ENCODE measurements at places on chromosomes 12 and 14.

GRCh38 chr14:100904307-100905087, 975 bp upstream of the RTL1 start:
- H3K4me1 ChIP-seq, result peaks cover 2% of the 10 kb centered on the region
- H3K36me3 ChIP-seq, result no peaks in the 10 kb centered on the region
- H3K27me3 ChIP-seq, result peaks cover 6% of the 10 kb centered on the region
- H3K4me3 ChIP-seq, result peak overlapping the region; percentile 40
- DNase-seq, result no peak
- no peak overlapping the region for H3K27ac ChIP-seq

DNA sequence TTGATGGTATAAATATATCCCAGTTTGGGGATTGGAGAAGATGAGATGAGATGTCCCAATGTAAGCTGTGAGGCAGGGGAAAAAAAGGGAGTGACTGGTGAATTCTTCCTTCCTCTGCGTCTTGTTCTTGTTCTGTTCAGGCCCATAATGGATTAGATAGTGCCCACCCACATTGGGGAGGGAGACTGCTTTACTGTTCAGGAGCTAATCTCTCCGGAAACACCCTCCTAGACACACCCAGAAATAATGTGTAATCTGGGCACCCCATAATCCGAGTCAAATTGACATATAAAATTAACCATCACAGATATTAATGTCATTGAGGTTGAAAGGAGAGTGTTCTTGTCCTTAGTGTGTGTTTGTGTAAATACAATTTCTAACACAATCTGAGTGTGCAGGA, 29.3 kb downstream of the ETV6 start:
- no peaks in the 10 kb centered on the region for H3K36me3 ChIP-seq
- H3K4me1 ChIP-seq, result no peaks in the 10 kb centered on the region
- no peak overlapping the region for H3K27ac ChIP-seq
- no peak overlapping the region for H3K4me3 ChIP-seq
- no peaks in the 10 kb centered on the region for H3K27me3 ChIP-seq

DNA sequence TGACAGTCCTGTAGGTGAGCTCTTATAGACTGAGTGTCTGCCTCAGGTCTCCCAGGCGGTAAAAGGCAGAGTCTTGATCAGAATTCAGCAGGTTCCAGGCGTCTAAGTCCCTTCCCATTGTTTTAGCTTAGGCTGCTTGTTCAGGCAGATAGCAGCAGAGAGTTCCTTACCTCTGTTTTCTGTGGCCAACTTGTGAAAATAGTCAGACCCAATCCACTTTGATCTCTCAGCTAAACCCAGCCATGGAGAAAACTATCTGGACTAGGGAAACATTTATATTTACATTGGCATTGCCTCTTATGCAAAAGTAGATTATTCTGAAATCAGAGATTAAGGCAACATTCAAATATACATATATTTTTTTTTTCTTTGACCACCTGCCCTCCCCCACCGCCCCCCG, 21.4 kb downstream of the CCDC62 start:
- H3K4me1 ChIP-seq, result no peaks in the 10 kb centered on the region
- H3K27ac ChIP-seq, result no peak overlapping the region
- no peak for DNase-seq
- no peak overlapping the region for H3K4me3 ChIP-seq
- H3K36me3 ChIP-seq, result no peaks in the 10 kb centered on the region

DNA sequence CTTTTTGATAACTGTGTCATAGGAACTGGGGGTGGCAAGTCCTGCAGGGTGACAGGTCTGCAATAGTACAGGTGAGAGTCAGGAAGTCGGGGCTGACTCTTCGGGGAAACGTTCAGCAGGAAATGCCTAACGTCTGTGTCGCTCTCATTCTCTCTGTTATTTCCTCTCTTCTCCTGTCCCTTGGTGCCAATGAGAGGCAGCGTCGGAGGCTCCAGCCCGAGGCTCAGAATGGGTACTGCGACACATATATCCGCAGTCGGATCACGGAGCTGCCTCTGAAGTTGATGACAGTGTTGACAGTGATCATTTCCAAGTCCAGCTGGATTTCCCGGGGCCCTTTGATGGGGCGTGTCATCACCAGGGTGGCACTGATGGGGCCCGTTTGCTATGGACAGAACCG, 2.7 kb upstream of the TC2N start:
- H3K4me3 ChIP-seq, result no peak overlapping the region
- H3K27me3 ChIP-seq, result no peaks in the 10 kb centered on the region
- DNase-seq, result no peak

- DNase-seq, result no peak
- no peak overlapping the region for H3K4me3 ChIP-seq
- H3K4me1 ChIP-seq, result no peaks in the 10 kb centered on the region
Measured at GRCh38 chr14:60222820-60223219, 26.2 kb upstream of the PPM1A start.

- no peaks in the 10 kb centered on the region for H3K27me3 ChIP-seq
- H3K27ac ChIP-seq, result no peak overlapping the region
- no peak for DNase-seq
- H3K4me1 ChIP-seq, result no peaks in the 10 kb centered on the region
Measured at GRCh38 chr12:60194678-60195077, 598.8 kb downstream of the SLC16A7 start.

GRCh38 chr14:64324461-64324860, 30.3 kb upstream of the ESR2 start:
- H3K36me3 ChIP-seq, result no peaks in the 10 kb centered on the region
- no peak overlapping the region for H3K27ac ChIP-seq
- H3K4me1 ChIP-seq, result no peaks in the 10 kb centered on the region
- no peak overlapping the region for H3K4me3 ChIP-seq
- no peak for DNase-seq

GRCh38 chr12:116599285-116600136, 40.3 kb downstream of the MAP1LC3B2 start:
- no peaks in the 10 kb centered on the region for H3K27me3 ChIP-seq
- no peak overlapping the region for H3K4me3 ChIP-seq

DNA sequence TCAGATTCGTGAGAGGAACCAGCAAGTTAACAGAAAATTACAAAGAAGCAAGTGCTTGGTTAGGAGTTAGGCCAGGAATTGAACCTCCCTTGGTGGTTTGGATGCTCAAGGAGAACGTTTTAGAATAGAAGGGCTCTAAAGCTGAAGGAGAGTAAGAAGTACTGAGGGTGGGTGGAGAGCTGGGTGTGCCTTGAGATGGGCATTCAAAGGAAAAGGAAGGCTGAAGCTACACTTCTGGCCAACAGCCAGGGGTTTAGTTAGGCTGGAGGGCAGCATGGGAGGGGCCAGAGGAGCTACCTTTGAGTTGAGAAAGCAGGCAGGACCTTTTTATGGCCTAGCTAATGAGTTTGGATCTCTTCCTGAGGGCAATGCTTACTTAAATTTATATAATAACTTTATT, 421.2 kb downstream of the CCDC91 start:
- no peak for DNase-seq
- no peaks in the 10 kb centered on the region for H3K27me3 ChIP-seq
- peaks cover 1% of the 10 kb centered on the region for H3K4me1 ChIP-seq
- no peak overlapping the region for H3K27ac ChIP-seq
- H3K4me3 ChIP-seq, result no peak overlapping the region

Data from iPS DF 6.9 (cell line).